ENCODE measurements at places on chromosomes 4 and X.

DNA sequence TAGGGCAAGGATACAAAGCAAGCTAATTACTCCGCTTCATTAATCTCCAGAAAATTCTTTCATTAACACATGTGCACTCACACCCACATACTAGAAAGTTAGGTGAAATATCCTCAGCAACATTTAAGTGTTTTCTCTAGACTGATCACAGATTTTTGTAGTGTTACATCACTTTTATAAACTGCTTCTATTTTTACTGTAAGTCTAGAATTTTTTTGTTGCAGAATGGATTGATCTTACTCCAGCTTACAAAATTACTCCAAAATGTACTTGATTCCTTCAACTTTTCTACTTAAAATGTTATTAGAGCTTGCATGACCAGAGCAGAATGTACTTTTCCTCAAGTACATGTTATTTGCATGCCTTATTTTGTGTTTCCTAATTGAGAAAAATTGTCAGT, 2325.2 kb downstream of the PCDH7 start:
- DNase-seq, result no peak

DNA sequence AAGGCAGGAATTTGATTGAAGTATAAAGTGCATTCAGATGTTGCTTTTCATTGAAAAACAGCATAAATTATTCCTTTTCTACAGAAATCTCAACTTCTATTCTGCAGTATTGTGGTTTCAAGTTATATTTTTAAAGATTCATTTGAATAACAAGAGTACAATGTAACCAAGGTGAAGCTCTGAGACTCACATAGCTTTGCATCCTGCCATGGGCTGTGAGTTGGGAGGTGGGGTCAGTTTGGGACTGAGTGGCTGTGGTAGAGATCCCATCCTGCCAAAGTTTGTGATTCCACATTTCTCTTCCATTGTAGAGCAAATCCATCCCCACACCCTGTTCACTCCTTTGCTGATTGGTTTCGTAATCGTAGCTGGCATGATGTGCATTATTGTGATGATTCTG, 69.2 kb downstream of the KIT start:
- no peak for DNase-seq

DNA sequence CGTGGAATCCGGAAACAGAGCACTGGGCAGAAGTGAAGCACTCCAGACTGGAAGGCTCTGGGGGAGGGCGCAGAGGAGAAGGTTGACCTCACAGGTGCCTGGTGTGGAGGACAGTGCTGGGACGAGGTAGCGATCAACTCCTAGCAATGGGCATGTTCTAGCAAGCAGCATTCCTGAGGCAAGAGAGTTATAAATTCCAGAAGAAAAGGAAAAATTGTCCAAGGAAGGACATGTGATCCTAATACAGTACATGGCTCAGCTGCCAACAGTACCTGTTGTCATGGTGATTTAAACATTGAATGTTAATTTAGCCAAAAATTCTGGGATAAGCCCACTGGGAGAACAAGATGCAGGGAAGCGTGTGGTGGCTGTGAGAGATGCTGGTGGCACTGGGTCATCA, 8.2 kb downstream of the ARHGAP4 start:
- no peak for DNase-seq

DNA sequence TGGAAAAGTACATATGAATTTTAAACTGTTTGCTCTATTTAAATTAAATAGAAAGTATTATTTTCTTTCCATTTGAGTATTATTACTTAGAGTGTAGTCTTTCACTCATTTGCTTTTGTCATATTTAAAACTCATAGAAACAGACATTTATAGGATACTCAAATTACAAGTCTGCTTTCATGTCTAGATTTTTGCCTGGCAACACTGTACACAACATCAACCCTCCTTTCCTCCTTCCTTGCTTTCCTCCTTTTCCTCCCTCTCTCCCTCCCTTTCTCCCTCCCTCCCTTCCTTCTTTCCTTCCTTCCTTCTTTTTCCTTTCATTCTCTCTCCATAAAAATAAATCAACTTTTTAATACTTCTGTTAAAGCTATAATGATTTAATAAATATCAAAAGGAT, 2361.2 kb downstream of the ARAP2 start:
- DNase-seq, result no peak

GRCh38 chr4:103853627-103854026, 133.8 kb upstream of the TACR3 start:
- no peak for DNase-seq

GRCh38 chr4:108035691-108036090, 46.0 kb downstream of the HADH start:
- DNase-seq, result no peak

DNA sequence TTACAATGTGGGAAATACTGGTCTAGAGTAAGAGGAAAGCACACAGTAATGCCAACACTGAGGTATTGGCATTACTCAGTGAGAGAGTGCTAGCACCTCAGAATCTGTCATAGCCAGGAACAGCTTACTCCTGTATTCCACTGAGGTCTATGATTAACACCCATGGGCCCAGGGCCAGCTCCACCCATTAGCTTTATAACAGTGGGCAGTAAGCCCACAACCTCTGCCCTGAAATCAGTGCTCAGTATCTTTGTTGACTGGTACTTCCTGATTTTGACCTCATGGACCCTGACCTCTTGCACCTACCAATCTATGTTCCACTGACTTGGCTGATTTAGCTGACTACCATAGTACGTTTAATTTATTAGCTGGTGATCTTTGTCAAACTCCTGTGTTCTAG, 56.1 kb downstream of the LANCL3 start:
- no peak for DNase-seq

GRCh38 chr4:110854021-110854678, 231.3 kb upstream of the PITX2 start:
- DNase-seq, result peak; percentile 12
